AG09309 (cell line): ENCODE measurements at places on chromosomes 1 and 21.

GRCh38 chr1:224617410-224618355 lies 1.6 kb downstream of the CNIH3 start:
- DNase-seq: no peak

DNA sequence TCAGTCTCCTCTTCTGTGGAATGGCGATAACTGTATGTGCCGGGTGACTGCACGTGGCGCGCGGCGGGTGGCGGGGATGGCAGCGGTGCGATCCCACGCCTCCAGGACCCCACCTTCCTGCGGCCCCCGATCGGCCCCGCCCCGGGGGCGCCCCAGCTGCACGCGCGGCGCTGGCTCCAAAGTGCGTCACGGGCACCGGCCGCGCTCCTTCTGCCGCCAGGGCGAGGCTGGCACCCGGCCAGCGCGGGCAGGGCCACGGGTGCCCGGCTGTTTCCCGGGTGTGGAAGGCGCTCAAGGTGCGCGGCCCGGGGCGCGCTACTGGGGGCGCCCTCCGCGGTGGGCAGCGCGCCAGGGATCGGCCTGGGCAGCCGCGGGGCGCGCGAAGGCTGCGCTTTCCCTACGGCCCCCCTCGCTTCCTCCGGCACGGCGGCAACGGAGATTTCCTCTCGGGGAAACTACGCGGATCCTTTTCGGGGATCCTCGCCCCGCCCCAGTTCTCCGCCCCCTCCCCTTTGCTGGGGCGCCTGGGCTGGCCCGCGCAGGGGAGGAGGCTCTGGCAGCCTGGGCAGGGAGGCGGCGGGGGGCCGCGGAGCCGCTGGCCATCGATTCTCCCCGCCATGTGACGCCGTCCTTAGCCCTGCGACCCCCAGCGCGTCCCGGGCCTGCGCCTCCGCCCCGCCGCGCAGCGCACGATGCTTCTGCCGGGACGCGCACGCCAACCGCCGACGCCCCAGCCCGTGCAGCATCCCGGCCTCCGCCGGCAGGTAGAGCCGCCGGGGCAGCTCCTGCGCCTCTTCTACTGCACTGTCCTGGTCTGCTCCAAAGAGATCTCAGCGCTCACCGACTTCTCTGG lies at the start of gene EVA1C:
TSS of gene EVA1C (plus strand) at position 545 of the 853 bp plus-strand sequence. CDS start at position 693, 148 bp downstream.
- DNase-seq: no peak

DNA sequence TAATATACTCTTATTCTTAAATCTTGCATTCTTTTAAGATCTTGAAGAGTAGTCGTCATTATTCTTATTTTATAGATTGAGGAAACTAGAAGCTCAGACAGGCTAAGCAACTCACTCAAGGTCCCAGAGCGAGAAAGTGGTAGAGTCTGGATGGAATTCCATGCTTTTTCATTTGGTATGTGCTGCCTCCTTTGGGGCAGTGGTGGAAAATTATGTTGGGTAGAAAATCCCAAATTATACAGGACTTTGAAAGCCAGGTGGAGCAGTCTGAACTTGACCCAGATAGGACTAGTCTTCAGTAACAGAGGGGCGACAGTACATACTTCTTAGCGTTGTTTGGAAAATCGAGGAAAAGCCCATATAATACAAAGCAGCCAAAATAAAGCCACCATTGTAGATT lies 205.6 kb downstream of the ATG4C start:
- no peak for DNase-seq

DNA sequence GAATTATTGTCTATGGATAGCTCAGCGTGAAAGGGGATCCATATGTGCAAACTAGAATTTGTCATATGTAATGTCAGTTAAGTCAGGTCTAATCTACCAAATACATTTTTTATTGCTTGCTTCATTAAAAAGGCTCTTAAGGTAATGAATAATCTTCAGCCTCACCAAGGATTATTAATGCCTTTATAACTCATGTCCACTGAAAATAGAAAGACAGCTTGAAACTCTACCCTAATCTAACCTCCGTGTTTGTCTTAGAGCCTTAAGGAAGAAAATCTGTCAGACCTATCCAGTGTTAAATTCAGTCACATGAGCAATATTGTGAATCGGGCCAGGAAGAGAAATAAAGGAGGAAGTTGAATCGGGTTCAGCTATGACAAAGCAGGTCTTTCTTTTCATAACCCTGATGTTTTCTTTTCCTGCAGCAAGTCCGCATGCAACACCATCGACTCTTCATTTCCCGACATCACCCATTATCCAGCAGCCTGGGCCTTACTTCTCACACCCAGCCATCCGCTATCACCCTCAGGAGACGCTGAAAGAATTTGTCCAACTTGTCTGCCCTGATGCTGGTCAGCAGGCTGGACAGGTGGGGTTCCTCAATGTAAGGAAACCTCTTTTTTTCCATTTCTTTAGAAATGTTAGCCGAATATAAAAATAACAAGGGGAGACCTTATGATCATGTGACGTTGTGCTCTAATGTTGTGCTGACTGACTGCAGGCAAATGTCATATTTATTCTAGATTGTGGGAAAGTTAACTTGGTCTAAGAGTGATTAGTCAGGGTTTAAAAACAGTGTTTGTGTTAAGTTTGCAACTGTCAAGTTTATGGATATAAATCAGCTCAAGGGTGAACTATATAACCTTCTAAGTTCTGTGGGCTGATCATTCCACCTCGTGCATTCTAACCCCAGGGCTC lies 321.0 kb downstream of the TM2D1 start:
- DNase-seq: no peak
